HuH-7 (cell line): ENCODE measurements at places on chromosomes 16 and 17.

DNA sequence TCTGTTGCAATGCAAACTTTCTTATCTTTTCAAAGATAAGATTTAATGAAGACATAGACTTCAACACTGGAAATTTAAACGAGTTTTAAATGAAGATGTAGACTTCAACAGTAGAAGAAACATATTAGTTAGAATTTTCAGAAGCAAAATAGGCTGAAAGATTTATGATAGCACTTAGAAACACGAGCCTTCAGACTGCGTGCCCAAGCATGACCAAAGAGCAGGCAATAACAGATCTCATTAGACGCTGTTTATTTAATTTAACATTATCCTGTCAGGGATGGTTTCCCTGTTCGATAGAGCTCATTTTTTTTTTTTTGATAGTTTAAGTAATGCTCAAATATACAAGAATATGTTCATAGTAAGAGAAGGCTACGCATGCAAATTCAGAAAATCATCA, 604.7 kb upstream of the SOX9 start:
- DNase-seq: no peak

DNA sequence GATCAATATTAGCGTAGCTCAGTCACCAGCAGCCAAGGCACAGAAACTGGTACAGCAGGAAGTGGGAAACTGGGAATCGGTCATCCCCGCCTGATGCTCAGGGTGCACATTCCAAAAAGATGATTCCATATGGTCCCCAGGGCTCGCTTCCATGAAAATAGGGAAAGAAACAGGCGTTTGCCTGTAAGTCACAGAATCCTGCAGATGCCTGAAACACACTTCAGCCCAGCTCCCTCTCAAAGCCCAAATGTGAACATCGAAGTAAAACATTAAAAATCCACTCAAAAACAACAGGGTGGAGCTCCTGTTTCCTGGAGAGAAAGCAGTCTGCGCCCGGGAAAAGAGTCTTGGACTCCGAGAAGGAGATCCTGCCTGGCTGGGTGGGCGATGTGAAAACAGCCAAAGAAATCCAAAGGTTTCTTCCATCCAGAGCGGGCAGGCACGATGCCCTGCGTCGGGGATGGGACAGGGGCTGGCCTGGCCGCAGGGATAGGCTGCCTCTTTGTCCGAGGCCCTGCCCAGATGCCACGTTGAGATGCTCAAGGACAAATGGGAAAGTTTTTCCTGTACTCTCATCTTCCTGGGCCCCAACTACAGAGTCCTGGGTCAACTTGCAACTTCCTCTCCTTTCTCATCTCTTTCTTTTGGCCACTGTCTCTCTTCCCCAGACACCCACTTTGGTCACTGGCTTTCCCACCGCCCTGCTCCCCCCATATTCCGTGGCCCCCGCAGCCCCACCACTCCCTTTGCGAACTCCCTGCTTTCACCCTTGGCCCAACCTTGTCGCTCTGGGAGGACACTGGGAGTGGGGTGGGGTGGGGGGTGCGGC, 743 bp downstream of the WIPI1 start:
- DNase-seq: peak; percentile 75

GRCh38 chr17:802901-803881, 21.0 kb downstream of the MRM3 start:
- DNase-seq: no peak

DNA sequence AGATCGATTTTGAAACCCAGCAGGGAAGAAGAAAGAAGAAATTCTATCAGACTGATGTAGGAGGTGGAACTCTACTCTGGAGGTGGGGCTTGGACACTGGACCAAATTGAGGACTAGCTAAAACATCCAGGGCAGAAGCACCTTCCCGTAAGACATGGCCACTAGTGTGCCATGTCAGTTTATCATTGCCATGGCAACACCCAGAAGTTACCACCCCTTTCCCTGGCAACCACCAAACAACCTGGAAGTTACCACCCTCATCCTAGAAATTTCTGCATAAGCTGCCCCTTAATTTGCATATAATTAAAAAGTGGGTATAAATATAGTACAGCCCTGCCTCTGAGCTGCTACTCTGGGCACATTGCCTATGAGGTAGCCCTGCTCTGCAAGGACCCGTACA, 66.7 kb downstream of the NACA2 start:
- no peak for DNase-seq

- DNase-seq: no peak
These were observed 23.7 kb downstream of the MAP3K3 start for GRCh38 chr17:63645775-63646487.

- DNase-seq: no peak
These were observed 63.4 kb upstream of the TANC2 start for GRCh38 chr17:62902531-62903220.

DNA sequence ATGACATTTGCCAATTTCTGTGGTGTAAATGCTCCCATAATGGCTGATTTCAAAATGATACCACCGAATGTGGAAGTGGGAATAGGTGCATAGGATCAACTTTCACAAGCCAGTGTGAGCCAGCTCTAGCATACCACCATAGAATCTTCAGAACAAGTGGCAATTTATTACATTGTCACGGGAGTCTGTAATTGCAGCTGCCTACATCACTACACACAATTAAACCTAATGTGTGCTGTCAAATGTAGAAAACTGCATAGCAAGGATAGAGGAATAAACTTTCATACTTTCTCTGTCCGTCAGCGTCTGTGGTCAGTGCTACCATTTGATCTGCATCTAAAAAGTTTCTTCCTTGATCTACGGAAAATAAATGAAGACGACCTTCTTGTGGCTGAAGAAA, 417.8 kb upstream of the TOM1L1 start:
- no peak for DNase-seq

DNA sequence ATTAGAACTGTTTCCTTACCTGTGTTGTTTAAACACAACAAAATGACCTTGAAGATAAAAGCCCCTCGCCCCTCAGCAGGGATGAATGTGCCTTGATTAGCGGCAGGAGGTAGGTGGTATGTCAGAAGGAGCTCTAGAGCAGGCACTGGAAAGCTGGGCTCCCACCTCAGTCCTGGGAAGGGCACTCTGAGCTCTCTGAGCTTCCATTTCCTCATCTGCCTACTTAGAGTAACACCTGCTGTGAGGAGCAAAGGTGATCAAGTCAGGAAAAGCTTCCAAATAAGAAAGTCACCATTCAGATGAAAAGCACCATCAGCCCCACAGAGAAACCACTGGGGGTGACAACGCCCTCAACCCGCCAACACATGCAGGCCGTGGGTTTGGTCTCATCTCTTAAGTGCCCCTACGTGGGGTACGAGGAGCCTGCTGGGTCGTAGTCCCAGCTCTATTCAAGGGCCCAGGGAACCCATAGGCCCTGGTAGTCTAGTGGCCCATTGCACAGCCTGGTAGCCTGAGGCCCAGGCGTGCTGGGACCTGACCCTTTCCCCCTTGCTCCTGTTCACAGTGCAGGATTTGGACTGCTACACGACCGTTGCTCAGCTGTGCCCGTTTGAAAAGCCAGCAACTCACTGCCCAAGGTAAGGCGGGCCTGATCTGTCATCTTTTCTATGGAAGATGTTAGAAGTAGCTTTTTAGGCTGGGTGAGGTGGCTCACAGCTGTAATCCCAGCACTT, 57.3 kb downstream of the CRISPLD2 start:
- DNase-seq: no peak

DNA sequence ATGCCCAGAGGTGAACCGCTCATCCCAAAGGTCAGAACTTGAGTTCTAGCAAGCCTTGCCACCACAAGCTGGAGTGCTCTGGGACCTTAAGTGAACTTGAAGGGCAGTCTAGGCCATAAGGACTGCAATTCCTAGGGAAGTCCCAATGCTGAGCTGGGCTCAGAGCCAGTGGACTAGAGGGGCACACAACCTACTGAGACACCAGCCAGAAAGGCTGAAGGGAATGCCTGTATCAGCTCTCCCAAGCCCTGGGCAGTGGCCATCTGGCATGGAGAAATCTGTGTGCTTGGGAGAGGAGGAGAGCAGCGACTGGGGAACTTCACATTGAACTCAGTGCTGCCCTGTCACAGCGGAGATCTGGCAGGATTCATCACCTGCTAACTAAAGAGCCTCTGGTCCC, 201.3 kb downstream of the CEP112 start:
- DNase-seq: no peak

- DNase-seq: peak; percentile 15
These were observed 507.2 kb upstream of the EEF2KMT start for GRCh38 chr16:5604770-5605169.

DNA sequence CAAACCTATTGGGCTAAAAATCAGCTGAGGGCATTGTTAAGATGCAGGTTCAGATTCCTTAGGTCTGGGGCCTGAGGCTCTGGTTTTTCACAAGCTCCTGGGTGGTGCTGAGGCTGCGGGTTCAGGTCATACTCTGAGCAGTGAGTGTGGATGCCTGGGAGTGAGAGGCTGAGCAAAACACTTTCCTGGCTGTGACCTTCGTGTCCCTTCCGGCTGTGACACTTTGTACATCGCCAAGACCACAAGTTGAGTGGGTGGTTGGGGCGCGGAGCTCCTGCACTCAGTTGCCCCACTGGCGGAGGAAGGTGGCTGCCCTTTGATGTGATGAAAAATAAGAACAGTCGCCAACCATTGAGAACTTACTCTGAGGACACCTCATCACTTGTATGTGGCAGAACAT, 24.8 kb downstream of the CCR7 start:
- DNase-seq: no peak

DNA sequence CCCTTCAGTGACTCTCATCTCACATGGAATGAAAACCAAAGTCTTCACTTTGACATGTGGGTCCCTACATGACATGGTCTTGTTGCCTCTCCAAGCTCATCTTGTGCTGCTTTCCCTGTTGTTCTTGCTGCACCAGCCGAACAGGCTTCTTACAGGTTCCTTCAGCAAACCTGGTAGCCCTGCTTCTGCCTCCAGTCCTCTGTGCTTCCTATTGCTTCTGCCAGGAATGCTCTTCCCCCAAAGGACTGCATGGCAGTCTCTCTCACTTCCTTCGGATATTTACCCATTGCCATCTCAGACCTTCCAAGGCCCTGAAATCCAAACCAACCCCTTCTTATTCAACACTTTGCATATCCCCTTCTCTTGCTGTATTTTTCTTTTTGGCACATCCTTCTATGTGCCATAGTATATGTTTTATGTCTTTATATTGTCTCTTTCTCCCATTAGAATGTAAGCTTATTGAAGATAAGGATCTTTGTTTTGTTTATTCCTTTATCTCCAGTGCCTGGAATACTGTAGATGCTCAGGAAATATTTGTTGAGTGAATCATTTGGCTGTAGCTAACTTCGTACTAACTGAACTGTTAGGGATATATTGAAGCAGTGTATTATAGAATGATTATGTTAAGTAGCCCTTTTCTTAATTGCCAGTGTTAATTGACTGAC, 57.9 kb upstream of the SLC12A3 start:
- DNase-seq: no peak

DNA sequence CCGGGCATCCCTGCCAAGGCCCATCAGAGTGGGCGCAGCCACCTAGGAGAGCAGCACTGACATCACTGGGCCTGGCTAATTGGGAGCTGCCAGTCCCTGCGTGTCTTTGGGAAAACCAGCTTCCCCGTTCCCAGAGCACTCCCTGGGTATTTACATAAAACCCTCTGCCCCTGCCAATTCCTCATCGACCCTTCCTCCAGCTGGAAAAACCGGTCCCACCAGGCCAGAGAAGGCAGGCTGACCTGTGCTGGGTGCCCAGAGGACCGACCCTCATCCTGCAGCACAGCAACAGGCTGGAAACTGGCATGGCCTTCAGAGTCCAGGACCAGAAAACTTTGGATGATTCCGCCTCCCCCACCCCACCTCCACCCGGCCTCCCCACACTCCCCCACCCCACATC, 8.2 kb upstream of the FOXN1 start:
- no peak for DNase-seq

DNA sequence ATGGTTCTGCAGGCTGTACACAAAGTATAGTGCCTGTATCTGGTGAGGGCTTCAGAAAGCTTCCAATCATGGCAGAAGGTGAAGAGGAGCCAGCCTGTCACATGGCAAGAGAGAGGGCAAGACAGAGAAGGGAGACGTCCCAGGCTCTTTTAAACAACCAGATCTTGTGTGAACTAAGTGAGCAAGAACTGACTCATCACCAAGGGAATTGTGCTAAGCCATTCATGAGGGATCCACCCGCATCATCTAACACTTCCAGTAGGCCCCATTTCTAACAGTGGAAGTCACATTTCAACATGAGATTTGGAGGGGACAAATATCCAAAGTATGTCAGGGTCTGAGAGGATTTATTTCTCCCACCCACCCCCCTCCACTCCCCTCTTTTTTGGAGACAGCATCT, 56.2 kb upstream of the ELAC2 start:
- no peak for DNase-seq

- DNase-seq: no peak
These were observed 231.2 kb downstream of the KATNIP start for GRCh38 chr16:27781195-27781524.

DNA sequence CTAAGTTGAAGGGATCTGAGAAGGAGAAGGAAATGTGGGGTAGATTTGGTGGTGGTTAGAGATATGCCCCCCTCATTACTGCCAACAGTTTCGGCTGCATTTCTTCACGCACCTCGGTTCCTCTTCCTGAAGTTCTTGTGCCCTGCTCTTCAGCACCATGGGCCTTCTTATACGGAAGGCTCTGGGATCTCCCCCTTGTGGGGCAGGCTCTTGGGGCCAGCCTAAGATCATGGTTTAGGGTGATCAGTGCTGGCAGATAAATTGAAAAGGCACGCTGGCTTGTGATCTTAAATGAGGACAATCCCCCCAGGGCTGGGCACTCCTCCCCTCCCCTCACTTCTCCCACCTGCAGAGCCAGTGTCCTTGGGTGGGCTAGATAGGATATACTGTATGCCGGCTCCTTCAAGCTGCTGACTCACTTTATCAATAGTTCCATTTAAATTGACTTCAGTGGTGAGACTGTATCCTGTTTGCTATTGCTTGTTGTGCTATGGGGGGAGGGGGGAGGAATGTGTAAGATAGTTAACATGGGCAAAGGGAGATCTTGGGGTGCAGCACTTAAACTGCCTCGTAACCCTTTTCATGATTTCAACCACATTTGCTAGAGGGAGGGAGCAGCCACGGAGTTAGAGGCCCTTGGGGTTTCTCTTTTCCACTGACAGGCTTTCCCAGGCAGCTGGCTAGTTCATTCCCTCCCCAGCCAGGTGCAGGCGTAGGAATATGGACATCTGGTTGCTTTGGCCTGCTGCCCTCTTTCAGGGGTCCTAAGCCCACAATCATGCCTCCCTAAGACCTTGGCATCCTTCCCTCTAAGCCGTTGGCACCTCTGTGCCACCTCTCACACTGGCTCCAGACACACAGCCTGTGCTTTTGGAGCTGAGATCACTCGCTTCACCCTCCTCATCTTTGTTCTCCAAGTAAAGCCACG, 28.3 kb downstream of the STH start:
- no peak for DNase-seq

DNA sequence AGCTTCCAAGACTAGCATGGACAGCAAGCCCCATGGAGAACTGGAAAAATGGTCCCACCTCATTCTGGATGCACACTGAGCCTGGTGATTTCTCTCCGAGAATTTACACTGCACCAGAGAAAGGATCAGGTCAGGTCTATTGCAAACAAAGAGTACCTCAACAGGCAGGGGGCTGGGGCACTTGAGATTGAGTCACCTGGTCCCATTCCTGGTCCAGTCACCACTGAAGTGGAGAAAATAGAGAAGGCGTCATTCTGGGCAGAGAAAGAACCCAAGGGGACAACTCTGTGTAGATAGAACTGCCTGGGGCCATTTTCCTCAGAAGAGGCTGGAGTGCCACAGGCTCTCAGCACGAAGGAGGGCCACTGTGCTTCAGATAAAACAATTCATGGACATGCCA, 38.4 kb downstream of the CENPV start:
- DNase-seq: no peak

- no peak for DNase-seq
These were observed 3.9 kb downstream of the TRIM25 start for GRCh38 chr17:56909742-56910508.
